ENCODE measurements at places on chromosomes 7 and 10.

DNA sequence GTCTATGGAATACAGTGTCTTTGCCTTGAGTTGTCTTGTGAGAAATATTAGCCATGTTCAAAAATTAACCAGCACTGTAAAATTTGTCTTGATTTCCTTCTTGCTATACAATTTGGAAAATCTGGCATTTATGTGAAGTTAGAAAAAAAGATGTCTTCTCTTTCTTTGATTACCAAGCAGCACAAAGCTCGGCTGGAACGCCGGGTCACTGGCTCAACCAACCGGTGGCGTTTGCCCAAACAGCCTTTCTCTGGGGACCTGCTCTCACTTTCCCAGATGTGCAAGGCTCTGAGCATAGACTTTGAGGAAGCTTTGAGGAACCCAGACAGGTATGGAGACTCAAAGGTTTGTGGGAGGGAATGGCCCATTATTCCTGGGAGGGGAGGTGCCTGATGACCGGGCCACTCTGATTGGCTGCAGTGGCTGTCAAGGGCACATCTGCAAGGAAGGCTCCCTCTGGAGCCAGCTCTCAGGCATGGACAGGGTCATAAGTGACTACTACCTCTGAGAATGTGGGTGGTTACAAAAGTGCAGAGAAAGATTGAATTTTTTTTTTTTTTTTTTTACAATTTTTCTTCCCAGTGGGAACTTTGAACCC lies 5.6 kb downstream of the BTBD16 start:
- DNase-seq, result no peak

GRCh38 chr10:29107866-29108498 lies 180.9 kb upstream of the LYZL1 start:
- no peak for DNase-seq

DNA sequence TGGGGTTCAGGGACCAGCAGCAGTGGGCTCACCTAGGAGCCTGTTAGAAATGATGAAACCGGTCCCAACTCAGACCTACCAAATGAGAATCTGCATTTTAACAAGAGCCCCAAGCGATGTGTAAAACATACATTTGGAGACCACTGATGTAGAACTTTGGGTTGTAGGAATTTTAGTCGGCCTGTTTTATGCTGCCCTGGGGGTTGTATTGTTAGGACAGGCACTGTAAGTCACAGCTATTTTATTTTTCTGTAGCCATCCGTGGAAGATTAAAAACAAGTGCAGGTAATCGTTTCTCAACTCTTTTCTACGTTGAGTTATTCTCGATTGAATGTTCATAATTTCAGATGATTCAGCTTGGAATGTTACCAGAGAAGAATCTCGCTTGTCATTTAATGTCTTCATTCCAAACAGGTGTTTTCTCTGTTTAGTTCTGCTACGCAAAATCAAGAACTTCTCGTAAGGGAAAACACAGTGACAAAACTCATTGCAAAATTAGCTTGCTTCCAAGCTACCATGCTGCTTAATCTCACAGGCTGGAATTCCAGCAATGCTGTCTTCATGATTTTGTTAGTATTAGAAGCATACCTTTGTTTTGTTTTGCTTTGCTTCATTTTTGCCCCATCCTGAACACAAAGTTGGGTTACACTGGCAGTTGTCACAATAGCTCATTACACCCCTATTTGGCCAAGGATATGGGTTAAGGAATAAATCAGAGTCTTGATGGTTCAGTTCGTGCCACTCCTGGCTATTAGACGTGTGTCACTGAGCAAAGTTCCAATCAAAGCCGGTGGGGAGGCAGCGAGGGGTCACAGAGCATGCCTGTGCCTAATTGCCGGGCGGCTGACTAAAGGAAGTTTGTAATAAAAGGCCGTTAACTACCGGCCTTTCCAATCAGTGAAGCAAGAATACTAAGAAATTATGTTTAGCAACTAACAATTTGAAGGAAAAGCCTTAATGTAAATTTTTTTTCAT lies 676.9 kb downstream of the GATA3 start:
- no peak for DNase-seq

- DNase-seq, result no peak
Measured at GRCh38 chr7:138891446-138891810, 89.8 kb downstream of the KIAA1549 start.

DNA sequence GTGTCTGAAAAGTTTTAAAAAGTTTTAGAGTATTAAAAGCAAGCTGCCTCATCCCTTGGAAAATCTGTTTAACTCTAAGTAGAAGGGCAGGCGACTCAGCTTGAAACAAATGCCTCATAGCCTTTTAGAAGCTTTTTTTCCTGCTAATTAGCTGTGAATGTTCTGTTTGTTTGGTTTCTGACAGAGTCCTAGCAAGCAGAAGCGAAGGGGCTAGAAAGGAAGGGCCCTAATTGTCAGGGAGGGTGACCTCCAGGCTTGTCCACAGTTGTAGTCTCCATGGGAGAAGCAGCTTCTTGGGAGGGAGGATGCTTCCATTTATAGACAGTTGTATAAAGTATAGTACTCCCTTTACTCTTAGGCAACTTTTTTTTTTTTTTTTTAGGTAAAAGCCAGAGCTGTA lies 90.9 kb downstream of the DNAJC1 start:
- DNase-seq, result no peak

DNA sequence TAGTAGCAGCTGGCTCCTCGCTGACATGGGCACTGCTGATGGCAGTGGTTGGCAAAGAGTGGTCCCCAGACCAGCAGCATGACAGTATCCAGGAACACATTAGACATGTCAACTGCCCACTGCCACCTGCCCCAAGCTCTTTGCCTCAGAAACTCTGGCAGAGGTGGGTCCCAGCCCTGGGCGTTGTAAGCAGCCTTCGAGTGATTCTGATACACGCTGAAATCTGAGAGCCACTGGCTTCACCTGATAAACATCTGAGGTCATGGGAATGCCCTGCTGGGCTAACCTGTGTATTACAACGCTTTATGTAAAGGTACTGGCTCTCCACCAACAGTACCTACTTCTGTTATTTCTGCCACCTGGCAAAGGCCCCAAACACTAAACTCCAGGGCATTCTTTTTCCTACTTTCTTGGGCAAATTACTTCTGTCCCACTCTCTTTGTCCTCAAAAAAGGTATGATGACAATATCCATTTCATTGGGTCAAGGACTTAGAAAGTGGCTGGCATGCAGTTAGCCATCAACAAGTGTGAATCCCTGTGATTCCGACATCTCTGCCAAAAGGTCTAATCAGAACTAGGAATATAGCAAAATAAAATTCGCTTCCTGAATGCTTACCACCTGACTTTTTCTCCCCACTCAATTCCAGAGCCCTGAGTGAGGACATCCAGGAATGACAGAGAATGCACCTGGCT lies 9.2 kb downstream of the SGMS1 start:
- DNase-seq, result no peak

- DNase-seq, result no peak
Measured at GRCh38 chr7:156353352-156353751, 287.2 kb upstream of the RNF32 start.

DNA sequence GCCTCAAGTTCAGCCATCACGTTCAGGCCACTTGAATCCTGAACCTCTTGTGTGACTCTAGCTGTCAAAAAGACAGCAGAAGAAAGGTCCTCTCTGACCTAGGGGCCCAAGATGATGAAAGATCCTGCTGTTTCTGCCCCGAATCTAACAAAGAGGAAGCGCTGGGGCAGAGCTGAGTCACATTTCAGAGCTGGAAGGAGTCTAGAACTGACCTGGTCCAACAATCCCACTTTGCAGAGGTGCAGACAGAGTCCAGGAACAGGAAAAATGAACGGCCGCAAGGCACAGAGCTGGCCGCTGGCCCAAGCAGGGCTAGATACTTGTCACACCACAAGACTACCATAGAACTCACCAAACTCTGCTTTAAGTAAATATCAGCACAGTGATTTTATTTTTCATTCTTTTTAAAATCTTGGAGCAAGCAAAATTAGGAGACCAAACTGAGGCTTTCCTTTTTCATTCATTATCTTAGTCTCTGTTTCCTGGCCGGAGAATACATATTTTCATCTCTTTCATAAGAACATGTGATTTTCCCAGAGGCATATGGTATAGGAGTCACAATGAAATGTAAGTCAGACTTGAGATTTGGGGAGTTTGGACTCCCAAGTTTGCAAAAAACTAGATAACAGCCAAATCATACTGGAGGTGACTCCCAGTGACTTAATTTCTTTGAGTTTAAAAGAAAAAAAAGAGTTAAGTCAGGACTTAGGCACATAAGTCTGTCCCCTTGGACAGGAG lies 52.8 kb downstream of the CHST15 start:
- DNase-seq, result no peak

GRCh38 chr7:30815951-30816644 lies 44.9 kb downstream of the MINDY4 start:
- no peak for DNase-seq

GRCh38 chr10:30186371-30186875 lies 127.0 kb upstream of the JCAD start:
- DNase-seq, result no peak

GRCh38 chr10:42975005-42975493 lies 101.8 kb upstream of the RET start:
- no peak for DNase-seq

DNA sequence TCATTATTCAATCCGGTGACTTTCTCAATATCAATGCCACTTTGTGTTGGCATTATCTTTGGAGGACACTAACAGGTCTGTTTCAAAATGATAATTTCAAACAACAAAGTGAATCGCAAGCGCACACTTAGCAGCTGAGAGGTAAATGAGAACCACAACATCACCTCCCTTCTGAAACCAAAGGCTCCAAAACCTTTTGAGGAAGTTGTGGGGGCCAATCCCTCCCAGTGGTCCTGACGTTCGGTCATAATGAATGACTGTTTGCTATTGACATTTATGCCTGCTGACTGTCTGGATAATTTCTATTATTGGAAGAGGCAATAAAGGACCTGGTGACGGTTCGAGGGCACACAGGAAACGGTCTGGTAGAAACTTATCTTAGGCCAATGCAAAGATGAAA lies 1.8 kb downstream of the ADARB2 start:
- no peak for DNase-seq

GRCh38 chr10:29146311-29147100 lies 142.4 kb upstream of the LYZL1 start:
- no peak for DNase-seq

GRCh38 chr10:51090190-51090589 lies 15.9 kb downstream of the PRKG1 start:
- DNase-seq, result no peak

DNA sequence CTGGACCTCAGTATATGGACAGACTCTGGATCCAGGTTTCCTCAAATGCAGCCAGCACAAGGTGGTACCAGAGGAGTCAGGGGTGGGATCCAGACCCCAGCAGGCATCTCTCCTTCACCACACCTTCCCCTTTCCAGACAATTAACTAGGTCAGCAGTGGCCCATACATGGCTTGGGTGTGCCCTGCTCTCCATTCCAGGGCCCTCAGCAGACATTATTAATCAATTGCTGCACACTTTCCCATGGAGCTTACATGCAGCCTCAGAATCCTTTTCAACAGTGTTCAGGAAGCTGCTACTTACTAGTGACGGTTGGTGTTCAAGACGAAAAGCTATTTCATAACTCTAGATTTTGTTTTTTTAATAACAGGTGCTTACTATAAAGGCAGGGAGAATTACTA lies 6.0 kb downstream of the COL13A1 start:
- no peak for DNase-seq

- DNase-seq, result no peak
Measured at GRCh38 chr7:3243256-3243655, 57.8 kb upstream of the SDK1 start.

- no peak for DNase-seq
Measured at GRCh38 chr10:29736366-29737073, 101.7 kb upstream of the SVIL start.

DNA sequence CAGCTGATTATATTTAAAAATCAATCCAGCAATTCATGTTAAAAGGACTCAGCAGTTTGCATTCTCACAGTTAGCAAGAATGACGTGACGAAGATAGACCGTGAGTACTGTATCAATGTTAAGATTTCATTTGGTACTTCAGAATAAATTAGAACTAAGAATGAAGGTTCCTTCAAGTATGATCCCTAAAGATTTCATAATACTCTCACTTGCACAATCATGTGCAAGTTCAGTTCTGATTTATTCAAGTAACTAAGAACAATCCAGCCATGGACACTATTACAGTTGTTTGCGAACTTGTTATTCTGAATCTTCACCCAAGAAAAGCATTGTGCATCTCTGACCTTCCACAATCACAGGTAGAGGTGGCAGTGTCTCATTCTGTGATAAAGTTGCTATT lies 7.7 kb downstream of the RHEB start:
- DNase-seq, result no peak

GRCh38 chr10:78756604-78757343 lies 312.0 kb upstream of the ZMIZ1 start:
- no peak for DNase-seq

Measured in DND-41 (cell line).